ENCODE measurements at places on chromosomes 3 and 15. TPM values are rescaled to one million over a fixed set of nuclear protein-coding genes. Genes with fewer than 3 reads are reported as not detected.

- DNase-seq, result no peak
Observed at GRCh38 chr3:45317710-45318109, 70.7 kb upstream of the LARS2 start.

- DNase-seq, result no peak
Observed at GRCh38 chr3:10354361-10355015, 33.6 kb upstream of the SEC13 start.

DNA sequence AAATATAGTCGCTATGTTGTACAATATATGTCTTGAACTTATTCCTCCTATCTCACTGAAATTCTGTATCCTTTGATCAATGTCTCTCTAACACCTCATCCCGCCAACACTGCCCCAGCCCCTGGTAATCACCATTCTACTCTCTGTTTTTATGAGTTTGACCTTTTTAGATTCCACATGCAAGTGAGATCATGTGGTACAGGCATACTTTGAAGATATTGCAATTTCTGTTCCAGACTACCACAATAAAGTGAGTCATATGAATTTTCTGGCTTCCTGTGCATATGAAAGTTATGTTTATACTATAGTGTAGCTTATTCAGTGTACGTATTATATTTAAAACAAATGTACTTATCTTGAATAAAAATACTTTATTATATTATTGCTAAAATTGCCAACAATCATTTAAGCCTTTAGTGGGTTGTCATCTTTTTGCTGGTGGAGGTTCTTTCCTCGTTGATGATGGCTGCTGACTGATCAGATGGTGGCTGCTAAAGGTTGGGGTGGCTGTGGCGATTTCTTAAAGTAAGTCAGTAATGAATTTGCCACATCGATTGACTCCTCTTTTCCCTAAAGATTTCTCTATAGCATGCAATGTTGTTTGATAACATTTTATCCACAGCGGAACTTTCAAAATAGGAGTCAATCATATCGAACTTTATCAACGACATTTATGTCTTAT is 257.2 kb downstream of the NFKBIZ start:
- DNase-seq, result no peak

The COL6A6 gene
- not detected for total RNA-seq

DNA sequence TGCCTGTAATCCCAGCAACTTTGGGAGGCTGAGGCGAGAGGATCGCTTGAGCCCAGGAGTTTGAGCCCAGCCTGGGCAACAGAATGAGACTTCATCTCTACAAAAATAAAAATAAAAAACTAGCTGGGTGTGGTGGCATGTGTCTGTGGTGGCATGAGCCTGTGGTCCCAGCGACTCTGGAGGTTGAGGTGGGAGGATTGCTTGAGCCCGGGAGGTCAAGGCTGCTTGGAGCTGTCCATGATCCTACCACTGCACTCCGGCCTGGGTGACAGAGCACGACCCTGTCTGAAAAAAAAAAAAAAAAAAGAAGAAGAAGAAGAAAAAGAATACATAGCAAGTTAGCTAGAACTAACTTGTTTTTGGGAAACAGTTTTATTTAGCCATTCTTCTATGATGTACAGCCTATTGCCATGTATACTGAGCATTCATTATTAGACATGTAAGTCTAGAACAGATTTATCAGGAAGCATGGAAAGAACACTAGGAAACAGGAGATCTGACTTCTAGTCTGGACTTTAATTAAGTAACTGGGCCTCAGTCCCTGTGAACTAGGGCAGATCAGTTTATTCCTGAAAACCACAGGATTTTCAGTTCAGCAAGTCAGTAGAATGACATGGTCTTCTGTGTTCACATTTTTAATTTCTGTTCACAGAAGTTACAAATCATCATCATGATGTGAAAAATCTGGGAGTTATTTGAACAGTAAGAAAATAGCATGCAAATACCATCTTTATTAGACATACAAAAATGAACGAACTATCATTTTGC is 65.5 kb downstream of the KAT2B start:
- DNase-seq, result no peak

DNA sequence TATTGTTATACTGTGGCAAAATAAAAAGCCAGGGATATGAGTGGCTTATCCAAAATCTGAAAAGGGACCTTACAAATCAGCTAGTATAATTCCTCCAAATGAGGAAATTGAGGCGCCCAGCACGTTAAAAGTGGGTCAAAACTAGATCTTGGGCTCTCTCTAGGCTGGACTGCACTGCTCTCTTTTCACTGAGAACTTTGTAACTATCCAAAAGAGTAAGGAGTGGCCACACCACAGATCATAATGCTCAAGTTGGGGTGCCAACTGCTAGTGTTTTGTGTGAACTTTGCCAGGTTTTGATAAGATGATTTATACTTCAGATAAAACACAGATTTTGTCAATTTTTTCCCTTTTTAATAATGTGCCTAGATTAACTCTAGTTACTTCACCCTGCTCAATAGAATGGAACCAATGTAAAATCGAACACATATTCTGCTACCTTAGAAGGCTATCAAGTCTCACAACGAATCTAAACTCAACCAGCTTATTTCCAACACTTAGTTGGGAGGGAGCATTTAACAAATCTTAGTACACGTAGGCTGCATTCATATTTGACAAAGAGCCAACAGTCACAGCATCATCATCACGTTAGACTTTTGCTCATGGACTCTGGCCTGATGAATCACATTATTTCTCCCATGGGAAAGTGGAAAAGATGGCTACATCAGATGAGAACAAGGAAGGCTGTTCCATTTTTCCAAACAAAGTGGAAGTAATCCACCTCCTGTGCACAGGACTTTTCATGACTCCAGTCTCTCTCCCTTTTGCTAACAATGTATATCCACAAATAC is 64.4 kb downstream of the ABI3BP start:
- no peak for DNase-seq

DNA sequence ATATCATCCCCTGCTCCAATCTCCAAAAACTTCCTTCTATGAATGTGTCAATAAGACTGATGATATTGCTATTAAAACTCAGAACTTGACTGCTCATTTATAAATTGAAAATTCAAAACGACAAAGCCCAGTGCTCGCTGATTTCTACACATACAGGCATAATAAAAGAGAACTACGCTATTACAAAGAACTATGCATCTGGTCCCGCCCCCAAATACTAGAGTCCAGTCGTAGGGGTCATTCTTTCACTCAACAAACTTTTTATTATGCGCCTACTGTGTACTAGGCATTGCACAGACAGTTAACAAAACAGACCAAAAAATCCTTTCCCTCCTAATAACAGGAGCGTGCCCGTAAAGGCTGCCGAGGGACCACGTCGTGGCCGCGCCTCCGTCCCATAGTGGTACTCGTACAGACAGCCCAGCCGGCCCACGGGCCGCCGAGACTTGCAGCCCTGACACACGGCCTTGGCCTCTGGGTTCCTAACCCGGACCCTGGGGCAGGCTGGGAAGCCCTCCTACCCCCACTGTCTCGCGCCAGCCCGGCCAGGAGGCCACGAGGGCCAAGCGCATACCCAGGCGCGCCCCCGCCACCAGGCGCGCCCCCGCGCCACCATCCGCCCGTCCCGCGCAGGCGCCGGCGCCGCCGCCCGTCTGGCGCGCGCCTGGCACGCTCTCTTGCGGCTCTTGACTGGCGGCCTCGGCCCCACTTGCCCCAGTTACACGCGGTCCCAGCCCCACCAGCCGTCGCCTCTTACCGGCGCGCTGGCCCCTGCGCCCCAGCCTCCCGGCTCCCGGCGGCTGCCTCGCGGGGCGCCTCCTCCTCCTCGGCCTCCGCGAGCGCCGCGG is 757 bp downstream of the AVEN start:
- DNase-seq, result peak; percentile 74

The TMED3 gene
- total RNA-seq, result 35.9 TPM

DNA sequence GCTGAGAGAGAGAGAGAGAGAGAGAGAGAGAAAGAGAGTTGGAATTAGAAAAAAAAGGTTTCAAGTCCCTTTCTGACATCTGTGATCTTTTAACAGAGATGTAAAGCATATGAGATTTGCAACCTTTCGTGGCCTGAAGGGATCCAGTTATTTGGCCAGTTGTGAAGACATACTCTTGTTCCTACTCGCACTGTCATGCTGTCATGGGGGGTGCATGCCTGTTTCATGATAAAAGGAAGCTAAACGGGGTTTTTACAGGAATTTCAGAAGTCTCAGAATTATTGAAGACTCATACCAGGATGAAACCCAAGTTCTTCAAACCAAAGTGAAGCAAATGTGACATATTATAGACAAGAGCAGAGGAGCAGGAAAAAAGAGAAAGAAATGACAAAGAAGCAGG is 342.0 kb downstream of the RORA start:
- DNase-seq, result no peak
